ENCODE measurements at places on chromosomes 16 and 17.
A peak's percentile ranks its signal among the peaks of the same experiment; 100 is the strongest.

- no peaks in the 10 kb centered on the region for H3K36me3 ChIP-seq
- no peak overlapping the region for H3K27ac ChIP-seq
- H3K27me3 ChIP-seq = no peaks in the 10 kb centered on the region
- no peak overlapping the region for H3K4me3 ChIP-seq
Observed at GRCh38 chr16:20598832-20599469, 22.8 kb upstream of the ACSM2B start.

DNA sequence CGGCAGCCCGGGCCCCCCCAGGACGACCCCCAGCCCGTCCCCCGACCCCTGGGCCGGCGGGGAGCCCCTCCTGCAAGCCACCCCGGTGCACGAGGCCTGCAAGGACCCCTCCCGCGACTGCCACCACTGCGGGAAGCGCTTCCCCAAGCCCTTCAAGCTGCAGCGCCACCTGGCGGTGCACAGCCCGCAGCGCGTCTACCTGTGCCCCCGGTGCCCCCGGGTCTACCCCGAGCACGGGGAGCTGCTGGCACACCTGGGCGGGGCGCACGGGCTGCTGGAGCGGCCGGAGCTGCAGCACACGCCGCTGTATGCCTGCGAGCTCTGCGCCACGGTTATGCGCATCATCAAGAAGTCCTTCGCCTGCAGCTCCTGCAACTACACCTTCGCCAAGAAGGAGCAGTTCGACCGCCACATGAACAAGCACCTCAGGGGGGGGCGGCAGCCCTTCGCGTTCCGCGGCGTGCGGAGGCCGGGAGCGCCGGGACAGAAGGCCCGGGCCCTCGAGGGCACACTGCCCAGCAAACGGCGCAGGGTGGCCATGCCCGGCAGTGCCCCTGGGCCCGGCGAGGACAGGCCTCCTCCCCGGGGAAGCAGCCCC is 15.6 kb upstream of the ZFPM1 start:
- no peak overlapping the region for H3K4me3 ChIP-seq
- peaks cover 8% of the 10 kb centered on the region for H3K27me3 ChIP-seq
- no peaks in the 10 kb centered on the region for H3K36me3 ChIP-seq

GRCh38 chr16:68668266-68668665 is 23.2 kb downstream of the CDH3 start:
- no peak overlapping the region for H3K27ac ChIP-seq
- no peaks in the 10 kb centered on the region for H3K27me3 ChIP-seq
- peaks cover 17% of the 10 kb centered on the region for H3K4me1 ChIP-seq
- no peak overlapping the region for H3K4me3 ChIP-seq
- DNase-seq = no peak

GRCh38 chr17:44795421-44795820 is 34.7 kb downstream of the GJC1 start:
- H3K27ac ChIP-seq = peak overlapping the region; percentile 70
- no peak for DNase-seq
- peaks cover under 1% of the 10 kb centered on the region for H3K36me3 ChIP-seq
- no peaks in the 10 kb centered on the region for H3K4me1 ChIP-seq
- H3K4me3 ChIP-seq = no peak overlapping the region
- H3K27me3 ChIP-seq = no peaks in the 10 kb centered on the region

DNA sequence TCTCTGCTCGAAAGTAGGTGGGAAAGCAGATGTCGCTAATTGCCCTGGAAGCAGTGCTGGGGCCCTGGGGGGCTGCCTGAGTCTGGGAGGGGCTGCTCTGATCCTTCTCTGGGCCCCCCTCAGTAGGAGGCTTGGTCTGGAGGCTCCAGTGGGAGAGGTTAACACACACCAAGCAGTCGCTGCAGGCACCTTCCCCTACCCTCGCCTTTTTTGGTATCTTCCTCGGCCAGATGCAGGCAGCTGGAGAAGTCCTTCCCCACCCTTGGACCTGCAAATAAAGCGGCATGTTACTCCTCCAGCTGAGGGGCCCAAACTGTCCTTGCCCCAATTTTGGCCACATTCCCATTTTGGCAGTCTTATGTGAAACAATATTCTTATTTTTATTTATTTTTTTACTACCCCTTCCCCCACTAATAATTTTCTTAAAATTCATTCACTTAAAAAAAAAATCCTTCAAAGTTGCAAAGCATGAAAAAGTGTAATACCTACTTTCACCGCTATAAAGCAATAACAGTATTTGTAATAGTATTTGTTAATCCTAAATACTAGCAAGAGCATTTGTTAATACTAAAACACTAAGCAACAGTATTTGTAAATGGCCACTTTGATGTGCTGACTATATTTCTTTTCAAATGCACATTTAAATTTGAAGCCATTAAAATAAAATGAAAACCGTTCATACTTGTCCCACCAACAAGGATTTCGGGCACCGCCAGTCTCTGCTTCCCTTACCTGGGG is 15.0 kb downstream of the C16orf46 start:
- DNase-seq = no peak
- H3K27ac ChIP-seq = peak overlapping the region; percentile 17
- no peaks in the 10 kb centered on the region for H3K27me3 ChIP-seq
- H3K4me3 ChIP-seq = no peak overlapping the region
- no peaks in the 10 kb centered on the region for H3K36me3 ChIP-seq

DNA sequence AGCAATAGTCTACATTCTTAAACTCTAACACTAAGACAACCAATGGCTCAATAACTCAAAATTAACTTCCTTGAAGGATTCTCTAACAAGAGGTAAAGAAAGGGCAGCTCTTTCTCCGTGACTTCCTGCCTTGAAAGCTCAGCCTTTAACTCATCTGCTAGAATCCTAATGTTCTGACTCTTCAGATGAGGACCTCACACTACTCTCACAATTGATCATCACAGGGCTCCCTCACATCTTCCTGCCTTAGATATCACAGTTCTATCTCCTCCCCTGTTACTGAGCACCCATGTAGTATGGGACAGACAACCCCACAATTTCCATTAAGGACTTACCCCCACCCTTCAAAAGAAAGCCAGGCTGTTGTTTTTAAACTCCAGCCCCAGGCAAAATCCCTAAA is 33.5 kb downstream of the SMURF2 start:
- no peaks in the 10 kb centered on the region for H3K36me3 ChIP-seq
- H3K4me1 ChIP-seq = no peaks in the 10 kb centered on the region
- no peak for DNase-seq

DNA sequence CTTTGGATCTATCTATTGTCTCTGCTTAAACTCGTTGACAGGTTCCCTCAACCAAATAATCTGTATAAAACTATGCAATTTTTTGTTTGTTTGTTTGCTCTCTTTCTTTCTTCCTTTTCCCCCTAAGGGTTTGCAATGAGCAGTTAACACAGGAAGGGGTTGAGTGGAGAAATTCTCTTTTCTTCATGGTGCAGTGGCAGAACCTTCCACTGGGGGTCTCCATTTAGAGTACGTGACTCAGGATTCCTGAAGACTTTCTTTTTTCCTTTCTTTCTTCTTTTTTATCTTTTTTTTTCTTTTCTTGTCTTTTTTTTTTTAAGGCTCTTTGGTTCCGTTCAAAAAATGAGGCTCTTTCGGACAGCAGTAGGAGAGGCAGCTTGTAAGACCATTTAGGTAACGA is 19.5 kb upstream of the RBFOX1 start:
- peak; percentile 50 for DNase-seq
- no peak overlapping the region for H3K27ac ChIP-seq
- H3K4me1 ChIP-seq = peaks cover 13% of the 10 kb centered on the region

DNA sequence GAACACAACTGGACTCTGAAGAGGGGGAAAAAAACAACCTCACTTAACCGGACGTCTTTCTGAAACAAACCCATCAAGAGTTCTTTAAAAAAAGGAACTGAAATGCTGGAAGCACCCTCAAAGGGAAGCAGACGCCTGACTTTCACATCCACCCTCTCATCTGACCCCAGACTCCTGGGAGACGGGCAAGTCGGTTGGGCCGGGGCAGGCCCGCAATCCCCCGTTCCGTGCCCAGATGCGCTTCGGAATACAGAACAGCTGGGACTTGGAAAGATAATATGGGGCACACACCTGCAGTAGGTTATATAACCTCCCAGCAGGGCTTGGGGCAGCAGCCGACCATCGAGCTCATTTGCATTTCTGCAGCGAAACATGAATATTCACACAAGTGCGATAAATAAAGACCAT is 3.7 kb downstream of the ARHGAP27 start:
- peaks cover 19% of the 10 kb centered on the region for H3K4me1 ChIP-seq
- H3K27ac ChIP-seq = no peak overlapping the region
- DNase-seq = no peak
- H3K4me3 ChIP-seq = peak overlapping the region; percentile 61
- no peaks in the 10 kb centered on the region for H3K36me3 ChIP-seq
- H3K27me3 ChIP-seq = peaks cover 81% of the 10 kb centered on the region

- DNase-seq = no peak
- H3K4me3 ChIP-seq = no peak overlapping the region
- no peak overlapping the region for H3K27ac ChIP-seq
- no peaks in the 10 kb centered on the region for H3K36me3 ChIP-seq
- H3K4me1 ChIP-seq = peaks cover 9% of the 10 kb centered on the region
Observed at GRCh38 chr17:63675607-63676546, 24.0 kb downstream of the LIMD2 start.

- H3K27me3 ChIP-seq = no peaks in the 10 kb centered on the region
- H3K4me1 ChIP-seq = peaks cover 32% of the 10 kb centered on the region
- no peaks in the 10 kb centered on the region for H3K36me3 ChIP-seq
- DNase-seq = no peak
Observed at GRCh38 chr17:38921756-38922411, 3.5 kb upstream of the LASP1NB start.

- DNase-seq = no peak
- no peak overlapping the region for H3K4me3 ChIP-seq
- H3K27me3 ChIP-seq = no peaks in the 10 kb centered on the region
- no peaks in the 10 kb centered on the region for H3K36me3 ChIP-seq
- H3K4me1 ChIP-seq = no peaks in the 10 kb centered on the region
Observed at GRCh38 chr17:78300962-78301820, 58.7 kb downstream of the SOCS3 start.

DNA sequence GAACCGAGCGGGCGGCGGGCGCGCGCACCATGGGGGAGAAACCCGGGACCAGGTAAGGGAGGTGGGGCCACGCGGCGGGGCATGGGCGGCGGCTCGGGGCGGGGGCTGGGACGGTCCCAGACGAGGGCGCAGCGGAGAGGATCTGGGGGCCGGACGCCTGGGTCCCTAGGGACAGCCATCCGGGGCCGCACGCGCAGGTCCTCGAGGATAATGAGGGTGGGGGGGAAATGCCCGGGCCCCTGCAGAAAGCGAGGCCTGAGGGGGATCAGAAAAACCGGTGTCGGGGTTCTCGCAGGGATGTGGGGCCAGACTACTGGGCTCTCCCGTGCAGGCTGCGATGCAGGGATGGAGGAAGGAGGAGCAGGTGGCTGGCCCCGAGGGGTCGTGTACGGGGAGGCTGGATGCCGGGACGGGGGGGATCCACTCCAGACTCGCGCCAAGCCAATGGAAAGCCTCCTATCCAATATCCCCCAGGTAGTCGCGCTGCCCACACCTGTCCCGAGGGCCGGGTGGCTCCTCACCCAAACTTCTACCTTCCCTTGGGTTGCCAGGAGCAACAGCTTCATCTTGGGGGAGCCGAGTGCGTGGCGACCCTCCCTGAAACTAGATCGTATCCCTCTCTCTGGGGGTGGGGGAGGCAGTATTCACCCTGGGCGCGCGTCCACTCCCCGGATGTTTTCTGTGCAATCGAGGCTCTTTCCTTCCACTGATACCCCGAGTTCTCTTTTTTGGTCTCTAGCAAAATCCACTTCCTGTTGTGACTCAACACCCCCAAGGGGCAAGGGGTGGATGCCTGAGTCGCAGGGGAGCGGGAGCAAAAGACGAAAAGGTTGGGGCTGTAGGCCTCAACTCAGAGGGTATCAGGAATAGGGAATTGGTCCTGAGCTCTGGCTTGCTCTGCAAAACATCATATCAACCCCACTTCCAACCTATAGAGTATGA is 532 bp downstream of the ARRB2 start:
- H3K27ac ChIP-seq = no peak overlapping the region
- H3K4me3 ChIP-seq = peak overlapping the region; percentile 89
- no peaks in the 10 kb centered on the region for H3K27me3 ChIP-seq
- H3K36me3 ChIP-seq = no peaks in the 10 kb centered on the region
- no peak for DNase-seq
- peaks cover 3% of the 10 kb centered on the region for H3K4me1 ChIP-seq

- no peak for DNase-seq
- H3K4me3 ChIP-seq = peak within 1 kb of the TSS; percentile 71
- peaks cover 3% of the 10 kb centered on the region for H3K4me1 ChIP-seq
- H3K36me3 ChIP-seq = no peaks in the 10 kb centered on the region
- peaks cover 17% of the 10 kb centered on the region for H3K27me3 ChIP-seq
Observed at GRCh38 chr17:68457168-68457538, at the start of gene WIPI1. TSS of gene WIPI1 (minus strand) at chr17:68457496. CDS start at chr17:68457421, 75 bp downstream.

GRCh38 chr17:66805567-66805966 is 29.4 kb upstream of the CACNG5 start:
- H3K27me3 ChIP-seq = no peaks in the 10 kb centered on the region
- H3K4me1 ChIP-seq = peaks cover 15% of the 10 kb centered on the region
- no peak overlapping the region for H3K27ac ChIP-seq
- no peak overlapping the region for H3K4me3 ChIP-seq

DNA sequence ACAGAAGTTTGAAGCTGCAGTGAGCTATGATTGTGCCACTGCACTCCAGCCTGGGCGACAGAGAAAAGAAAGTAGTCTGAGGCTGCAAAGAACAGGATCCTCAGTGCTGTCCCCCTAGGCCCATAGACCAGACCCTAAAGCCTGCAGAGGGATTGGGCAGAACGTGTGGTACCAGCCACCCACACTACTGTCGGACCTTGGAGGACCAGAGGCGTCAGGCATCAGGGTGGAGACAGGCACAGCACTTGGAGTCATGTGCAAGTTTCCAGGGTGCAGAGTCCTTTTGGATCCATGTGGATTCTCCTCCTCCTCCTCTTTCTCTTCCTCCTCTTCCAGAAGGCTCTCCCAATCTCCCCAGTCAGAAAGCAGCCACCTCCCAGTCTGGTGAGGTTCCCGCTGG is 2.2 kb downstream of the SDR42E2 start:
- no peak for DNase-seq
- peaks cover 51% of the 10 kb centered on the region for H3K27me3 ChIP-seq
- no peak overlapping the region for H3K4me3 ChIP-seq

- no peaks in the 10 kb centered on the region for H3K36me3 ChIP-seq
- H3K4me1 ChIP-seq = no peaks in the 10 kb centered on the region
- no peak overlapping the region for H3K27ac ChIP-seq
Observed at GRCh38 chr17:10394201-10394887, 21.5 kb upstream of the MYH13 start.

DNA sequence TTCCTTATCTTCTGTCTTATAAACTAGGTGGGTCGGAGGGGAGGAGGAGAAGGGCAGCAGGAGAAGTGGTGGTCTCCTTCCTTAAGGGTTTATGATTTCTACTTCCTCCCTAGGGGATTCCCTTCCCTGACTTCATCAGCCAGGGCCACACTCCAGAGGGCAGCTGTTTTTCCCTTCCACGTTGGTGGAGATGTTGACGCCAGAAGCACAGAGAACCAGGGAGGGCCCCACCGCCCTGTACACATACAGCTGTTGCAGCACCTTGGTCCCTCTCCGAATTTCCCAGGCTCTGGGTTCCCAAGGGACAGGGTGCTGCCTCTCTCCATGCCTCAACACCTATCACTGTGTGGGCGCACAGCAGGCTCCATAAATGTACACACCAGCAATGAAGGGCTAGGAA is 5.6 kb upstream of the SLC6A4 start:
- no peak overlapping the region for H3K27ac ChIP-seq
- no peak overlapping the region for H3K4me3 ChIP-seq
- no peaks in the 10 kb centered on the region for H3K36me3 ChIP-seq
- no peak for DNase-seq
- peaks cover 43% of the 10 kb centered on the region for H3K27me3 ChIP-seq
- peaks cover 18% of the 10 kb centered on the region for H3K4me1 ChIP-seq

- H3K36me3 ChIP-seq = no peaks in the 10 kb centered on the region
- DNase-seq = peak; percentile 57
- peak overlapping the region; percentile 62 for H3K4me3 ChIP-seq
- peaks cover 9% of the 10 kb centered on the region for H3K27me3 ChIP-seq
Observed at GRCh38 chr17:35243561-35244340, 879 bp downstream of the SLFN5 start.

Measured in neural progenitor cell (in vitro differentiated cells).